LHCN-M2 (cell line): ENCODE measurements at places on chromosomes 16 and 17. TPM values are rescaled to one million over a fixed set of nuclear protein-coding genes. Genes with fewer than 3 reads are reported as not detected.

The SLX1B gene
- 35.2 and 49.4 TPM in 2 replicates for total RNA-seq

The TBX21 gene
- not detected in 2 replicates for total RNA-seq

The METTL16 gene
- total RNA-seq = 17.8 and 22.4 TPM in 2 replicates

The BAIAP2 gene
- total RNA-seq = 15.2 and 22.0 TPM in 2 replicates

The TSNAXIP1 gene
- 0.77 and 1.6 TPM in 2 replicates for total RNA-seq

The ATP2C2 gene
- total RNA-seq = not detected in 2 replicates

The ANKRD40CL gene
- total RNA-seq = not detected in 2 replicates

The AOC2 gene
- 0.11 and 0.45 TPM in 2 replicates for total RNA-seq

The PRR35 gene
- 0.06 TPM in 1 of 2 replicates, not detected in the other for total RNA-seq

- no peak for DNase-seq
These were observed 39.4 kb downstream of the LAT start for GRCh38 chr16:29024278-29024677.

DNA sequence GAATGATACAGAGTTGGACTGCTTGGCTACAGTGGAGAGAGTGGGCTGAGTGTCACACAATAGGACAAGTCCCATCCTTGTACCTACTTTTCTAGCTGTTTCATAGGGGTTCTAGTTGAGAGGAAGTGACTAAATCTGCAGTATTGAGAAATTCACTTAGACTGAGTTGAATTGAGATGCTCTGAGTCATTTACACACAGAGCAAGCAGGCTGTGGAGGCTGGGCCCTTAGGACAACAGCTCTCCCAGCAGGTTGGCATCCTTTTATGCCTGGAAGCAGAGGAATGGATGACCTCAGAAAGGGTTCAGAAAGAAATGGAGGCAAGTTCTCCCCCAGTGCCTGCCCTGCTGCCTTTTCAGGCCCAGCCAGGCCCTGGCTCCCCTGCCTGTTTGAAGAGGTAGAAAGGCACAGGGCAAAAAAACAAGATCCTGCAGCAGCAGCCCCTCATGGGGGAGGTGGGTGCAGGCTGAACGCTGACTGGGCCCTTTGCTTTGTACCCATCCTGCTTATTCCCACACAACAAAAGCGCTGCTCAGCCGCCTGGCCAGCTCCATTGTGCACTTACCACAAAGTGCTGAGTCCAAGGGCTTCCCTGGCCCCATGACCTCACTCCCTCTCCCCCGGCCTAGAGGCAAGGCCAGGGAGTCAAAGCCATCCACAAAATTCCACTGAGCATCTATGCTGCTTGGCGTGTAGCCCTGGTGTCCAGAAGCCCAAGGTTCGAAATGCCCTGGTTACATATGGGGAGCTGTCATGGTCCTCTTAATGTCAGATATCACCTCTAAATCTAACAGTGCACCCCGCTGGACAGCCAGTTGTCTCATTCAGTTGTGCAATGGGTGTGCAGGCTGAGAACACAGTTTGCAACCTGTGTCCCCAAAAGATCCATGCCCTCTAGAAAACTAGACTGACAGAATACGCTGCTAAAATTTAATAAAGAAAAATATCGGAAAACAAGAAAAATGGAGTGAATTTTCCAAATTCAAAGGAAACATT, 5.4 kb upstream of the CRYBA1 start:
- DNase-seq = peak; percentile 95

DNA sequence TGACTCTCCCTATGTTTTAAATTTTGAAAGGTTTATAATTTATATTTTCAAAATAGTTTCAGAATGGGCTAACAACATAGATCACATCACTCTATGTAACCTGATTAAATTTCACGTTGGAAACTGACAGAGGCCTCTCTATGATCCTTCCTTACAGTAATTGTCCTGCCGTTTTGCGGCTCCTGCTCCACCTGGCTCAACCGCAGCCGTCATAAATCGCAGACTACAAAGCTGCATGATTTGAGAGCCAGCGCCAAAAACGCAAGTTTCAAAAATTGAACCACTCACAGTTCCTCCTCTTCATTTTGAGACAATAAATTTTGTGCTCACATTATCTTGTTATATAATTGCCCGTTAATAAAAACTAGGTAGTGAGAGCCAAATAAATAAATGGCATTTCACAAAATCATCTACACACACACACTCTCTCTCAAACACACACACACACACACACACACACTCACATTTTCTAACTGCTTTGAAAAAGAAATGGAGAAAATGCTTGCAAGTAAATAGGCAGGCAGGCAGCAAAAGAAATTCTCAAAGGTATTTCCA, 263.1 kb upstream of the PSMD7 start:
- DNase-seq = no peak

GRCh38 chr17:13594310-13594709, 7.4 kb downstream of the HS3ST3A1 start:
- DNase-seq = no peak

GRCh38 chr17:3935140-3935542, 18.9 kb upstream of the P2RX1 start:
- peak; percentile 58 for DNase-seq

- DNase-seq = no peak
These were observed 4.6 kb upstream of the SPHK1 start for GRCh38 chr17:76379646-76380376.

GRCh38 chr17:64599187-64599676, 62.9 kb downstream of the SMURF2 start:
- no peak for DNase-seq

GRCh38 chr17:74424657-74425056, 7.2 kb upstream of the GPRC5C start:
- DNase-seq = no peak

DNA sequence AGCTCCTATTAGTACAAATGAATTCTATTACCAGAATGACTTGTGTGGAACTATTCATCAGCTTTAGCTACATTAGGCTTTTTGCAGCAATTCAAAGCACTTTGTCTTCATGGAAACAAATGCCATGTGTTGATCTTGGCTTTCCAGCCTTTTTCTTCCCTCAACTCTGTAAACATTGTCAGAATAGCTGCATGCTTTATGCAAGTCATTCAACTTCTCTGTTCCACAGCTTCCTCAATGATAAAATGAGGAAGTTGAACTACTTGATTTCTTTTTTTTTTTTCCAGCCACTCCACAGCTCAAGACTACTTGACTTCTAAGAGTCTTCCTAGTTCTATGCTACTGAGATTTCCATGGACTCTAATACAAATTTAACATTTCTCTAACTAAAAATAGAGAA, 41.1 kb downstream of the KIAA0753 start:
- no peak for DNase-seq

DNA sequence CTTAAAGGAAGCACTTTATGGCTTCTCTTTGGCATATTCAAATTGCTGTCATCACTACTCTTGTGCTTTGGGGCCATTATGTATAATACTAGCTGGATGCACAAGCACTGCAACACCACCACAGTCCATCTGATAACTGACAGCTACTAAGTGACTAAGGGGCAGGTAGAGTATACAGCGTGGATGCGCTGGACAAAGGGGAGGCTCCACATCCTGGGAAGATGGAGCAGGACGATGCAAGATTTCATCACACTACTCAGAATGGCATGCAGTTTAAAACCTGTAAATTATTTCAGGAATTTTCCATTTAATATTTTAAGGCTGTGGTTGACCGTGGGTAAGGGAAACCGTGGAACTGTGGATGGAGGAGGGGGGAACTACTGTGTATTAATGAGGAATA, 25.0 kb downstream of the MPRIP start:
- no peak for DNase-seq

- DNase-seq = no peak
These were observed 12.6 kb upstream of the ADGRG1 start for GRCh38 chr16:57615813-57616212.

DNA sequence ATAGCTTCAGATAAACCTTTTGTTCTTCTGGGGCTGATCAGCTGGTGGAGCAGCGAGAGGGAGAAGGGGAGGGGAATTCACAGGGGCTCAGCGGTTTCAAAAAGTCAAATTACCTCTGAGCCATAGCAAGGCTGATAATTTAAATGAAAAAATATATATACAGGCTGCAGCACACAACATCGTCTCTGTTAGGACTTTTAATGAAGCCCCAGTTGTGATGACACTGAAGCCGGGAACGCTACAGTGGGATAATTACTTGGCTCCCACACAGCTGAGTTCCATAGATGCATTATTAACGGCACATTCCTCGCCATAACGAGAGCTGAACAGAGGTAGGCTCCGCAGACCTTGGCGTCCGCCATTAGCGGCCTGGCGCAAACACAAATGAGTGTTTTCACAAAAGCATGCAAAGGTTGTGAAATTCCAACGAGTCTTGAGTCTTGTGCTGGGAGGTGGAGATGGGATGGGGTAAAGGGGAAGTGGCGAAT, 216.0 kb downstream of the C16orf78 start:
- DNase-seq = no peak

DNA sequence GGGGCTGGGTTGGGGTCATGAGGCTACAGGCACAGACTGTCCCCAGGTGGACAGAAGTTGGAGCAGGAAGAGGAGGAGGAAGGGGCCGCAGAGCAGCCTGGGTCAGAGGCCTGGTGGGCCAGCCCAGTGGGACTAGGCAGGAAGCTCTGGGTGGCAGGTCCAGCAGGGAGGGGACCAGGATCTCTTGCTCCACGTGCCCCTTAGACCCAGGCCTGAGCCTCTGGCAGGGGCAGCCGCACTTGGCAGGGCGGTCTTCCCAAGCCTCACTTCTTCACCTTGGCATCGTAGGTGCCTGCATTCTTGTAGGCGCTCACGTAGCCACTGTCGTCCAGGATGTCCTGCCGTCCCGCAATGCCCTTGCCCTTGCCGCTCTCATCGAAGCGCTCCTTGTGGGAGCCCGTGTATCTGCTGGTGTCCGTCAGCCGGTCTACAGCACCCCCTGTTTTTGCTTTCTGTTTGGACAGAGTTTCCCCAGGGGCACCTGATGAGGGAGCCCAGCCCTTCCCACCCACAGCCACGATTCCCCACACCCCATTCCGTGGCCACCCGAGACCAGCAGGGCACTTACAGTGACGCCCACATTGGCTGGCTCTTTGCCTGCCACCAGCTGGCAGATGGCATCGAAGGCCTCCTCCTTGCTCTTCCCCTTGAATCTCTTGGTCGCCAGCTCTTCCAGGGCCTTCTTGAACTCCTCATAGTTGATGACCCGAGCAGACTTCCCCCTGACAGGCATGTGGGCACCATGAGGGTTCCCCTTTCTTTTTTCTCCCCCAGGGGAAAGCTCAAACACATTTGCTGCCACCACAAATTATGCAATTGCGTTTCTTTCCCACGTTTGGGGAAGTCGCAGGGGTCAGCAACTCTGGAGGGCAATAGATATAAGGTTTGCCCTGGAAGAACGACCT, 3.1 kb downstream of the TPPP3 start:
- DNase-seq = no peak

DNA sequence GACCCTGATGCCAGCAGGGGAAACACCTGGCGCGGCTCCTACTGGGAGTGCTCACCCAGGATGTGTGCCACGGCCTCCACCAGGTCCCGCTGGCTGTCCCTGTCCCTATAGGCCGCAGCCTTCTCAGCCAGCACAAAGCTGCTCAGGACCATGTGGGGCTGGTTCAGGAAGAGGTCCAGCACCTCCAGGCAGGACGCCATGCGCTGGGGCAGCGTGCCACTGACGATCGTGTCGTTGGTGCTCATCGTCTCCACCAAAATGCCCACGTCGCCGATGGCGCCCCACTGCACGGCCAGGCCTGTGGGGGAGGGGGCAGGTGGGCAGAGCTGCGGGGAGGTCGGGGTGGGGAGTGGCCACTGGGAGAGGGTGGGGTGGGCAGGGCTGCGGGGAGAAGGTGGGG, 15.9 kb upstream of the DUS1L start:
- DNase-seq = no peak
